Esophagus mucosa (tissue), 1 donor: ENCODE measurements at places on chromosomes 4 and X.

- no peak for ATAC-seq
Observed at GRCh38 chr4:1550122-1551070, 133.7 kb downstream of the FAM53A start.

- ATAC-seq = no peak
Observed at GRCh38 chrX:34053931-34054330, 78.2 kb downstream of the FAM47A start.

DNA sequence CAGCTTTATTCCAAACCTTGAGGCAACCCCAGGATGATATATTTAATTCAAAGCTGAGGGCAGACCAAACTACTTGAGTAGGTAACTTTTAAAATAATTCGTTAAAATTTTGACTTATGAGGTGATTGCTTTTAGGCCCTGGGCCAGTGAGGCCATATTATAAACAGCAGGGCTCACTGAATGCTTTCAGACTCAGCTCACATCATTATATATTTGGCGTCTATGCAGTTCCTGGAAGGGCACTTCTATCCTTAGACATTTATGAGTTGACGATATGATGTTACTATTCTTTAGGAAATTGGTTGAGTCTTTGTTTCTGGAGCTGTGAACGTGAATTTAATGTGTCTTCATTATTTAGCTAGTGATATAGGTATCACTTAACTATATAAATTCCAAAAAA, 400.1 kb downstream of the PDHA2 start:
- no peak for ATAC-seq

GRCh38 chrX:119236623-119237561, 807 bp downstream of the PGRMC1 start:
- peak; percentile 76 for ATAC-seq

DNA sequence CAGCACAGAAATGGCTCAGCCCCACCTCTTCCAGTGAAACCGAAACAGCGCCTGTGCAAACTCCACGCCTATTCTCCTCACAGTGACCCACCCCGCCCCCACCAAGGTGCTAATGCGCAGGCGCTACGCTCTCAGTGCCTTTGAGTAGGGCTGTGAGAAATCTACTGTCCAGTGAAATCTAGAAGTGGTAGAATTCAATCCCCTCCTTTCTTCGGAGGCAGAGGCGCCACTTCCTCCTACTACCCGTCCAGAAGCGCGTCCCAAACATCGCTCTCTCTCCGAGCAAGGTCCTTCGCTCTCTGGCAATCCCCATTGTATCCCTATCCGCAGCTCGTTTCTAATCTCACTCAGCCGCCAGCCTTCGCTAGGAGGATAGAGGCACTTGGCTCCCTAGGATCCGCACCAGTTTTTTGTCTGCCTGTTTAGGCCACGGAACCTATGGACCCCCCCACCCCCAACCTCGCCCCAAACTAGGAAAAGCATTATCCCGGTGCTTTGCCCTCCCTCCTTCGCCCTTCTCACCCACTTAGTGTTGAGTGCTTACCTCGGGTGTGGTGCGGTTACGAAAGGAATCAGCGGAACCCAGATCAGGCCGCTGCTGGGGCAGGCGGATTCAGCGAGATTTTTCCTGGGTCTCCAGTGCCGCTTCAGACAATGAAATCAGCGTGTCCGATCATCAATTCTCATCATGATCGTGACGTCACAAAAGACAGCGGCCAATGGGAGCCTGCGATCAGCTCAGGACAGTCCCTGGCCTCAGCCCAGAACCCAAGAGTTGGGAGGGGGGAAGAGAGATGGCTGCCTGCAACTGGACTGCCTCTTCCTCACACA, at the start of gene HDX:
Gene HDX, minus strand, starts transcription at position 656 of the 831 bp plus-strand sequence. CDS start 27,056 bp downstream, outside the sequence.
- ATAC-seq = peak; percentile 94

GRCh38 chr4:124753941-124754581, 41.5 kb upstream of the ANKRD50 start:
- no peak for ATAC-seq

- ATAC-seq = no peak
Observed at GRCh38 chr4:8737075-8737474, 134.6 kb downstream of the HMX1 start.

- ATAC-seq = no peak
Observed at GRCh38 chr4:15237648-15238230, 190.1 kb upstream of the C1QTNF7 start.

- ATAC-seq = no peak
Observed at GRCh38 chrX:30215357-30215843, at the start of gene MAGEB2. Gene MAGEB2, plus strand, starts transcription at chrX:30215563. Its CDS starts 3,018 bp downstream, at chrX:30218581.

DNA sequence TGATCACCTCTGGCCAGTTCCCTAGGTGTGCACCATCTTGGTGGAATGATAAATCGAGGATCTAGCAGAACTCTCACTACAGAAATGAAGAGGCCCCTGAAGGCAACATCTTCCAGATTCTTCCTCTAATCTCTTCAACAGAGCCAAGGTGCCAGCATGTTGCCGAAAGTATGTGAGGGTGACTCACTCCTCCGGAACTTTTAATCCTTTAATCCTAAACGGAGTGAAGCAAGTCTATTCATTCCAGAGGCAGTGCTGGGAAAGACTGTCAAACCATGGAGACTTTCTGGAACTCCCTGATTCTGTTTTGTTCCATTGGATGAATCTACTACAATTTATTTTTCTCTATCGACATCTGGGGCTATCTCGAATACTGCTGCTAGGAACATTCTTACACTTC, 68.7 kb downstream of the SUPT20HL2 start:
- peak; percentile 97 for ATAC-seq

DNA sequence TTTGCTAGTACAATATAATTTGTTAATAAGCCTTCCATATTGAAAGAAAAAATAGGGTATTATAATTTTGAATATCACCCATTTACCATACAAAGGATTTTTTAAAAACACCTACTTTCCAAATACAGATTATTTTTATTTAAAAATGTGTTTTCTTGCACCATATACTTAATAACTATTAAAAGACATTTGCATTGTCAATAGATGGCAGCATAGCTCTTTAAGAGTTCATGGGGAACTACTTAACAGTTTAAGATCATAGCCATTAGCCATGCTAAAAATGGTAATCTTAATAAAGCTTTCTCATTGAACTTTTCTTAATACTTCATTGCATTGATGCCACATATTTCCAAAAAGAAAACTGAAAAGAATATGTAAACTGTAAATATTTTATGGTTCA, 1995.9 kb downstream of the C4orf33 start:
- no peak for ATAC-seq

DNA sequence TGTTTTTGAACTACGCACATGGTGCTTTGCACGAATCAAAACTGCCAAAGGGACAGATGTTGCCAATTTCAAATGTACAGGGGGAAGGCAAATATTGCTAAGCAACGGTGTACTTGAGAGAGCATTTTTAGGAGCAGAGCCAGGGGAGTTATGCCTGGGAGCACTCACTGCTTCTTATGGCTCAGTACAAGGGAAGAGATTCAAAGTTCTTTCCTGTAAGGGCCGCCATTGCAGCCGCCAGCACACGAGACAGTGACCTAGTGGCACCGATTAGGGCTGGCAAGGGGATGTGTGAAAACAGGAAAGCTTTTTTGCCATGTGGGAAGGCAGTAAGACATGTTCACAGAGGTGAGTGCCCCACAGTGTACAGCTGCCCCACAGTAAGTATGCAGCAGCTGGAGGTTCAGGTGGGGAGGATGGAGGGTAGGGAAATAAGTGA, 133.8 kb downstream of the AFF1 start:
- no peak for ATAC-seq

- no peak for ATAC-seq
Observed at GRCh38 chrX:83829874-83830273, 31.1 kb upstream of the CYLC1 start.

DNA sequence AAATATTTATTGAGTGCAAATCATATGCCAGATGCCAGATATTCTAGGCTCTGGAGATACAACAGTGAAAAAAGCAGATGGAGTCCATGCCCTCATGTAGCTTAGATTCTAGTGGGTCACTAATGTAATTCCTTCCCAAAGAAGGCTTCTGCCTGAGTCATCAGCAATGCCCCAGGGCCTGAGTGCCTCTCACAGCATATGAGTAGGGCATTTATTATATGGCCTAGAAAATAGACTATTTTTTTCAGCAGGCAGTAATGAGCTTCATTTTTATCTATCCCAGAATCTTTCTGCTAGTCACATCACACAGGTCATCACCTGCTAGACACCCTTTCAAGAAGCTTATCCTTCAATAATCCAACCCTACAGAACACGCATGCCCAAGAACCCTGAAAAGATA, 22.3 kb downstream of the TMEM31 start:
- no peak for ATAC-seq

DNA sequence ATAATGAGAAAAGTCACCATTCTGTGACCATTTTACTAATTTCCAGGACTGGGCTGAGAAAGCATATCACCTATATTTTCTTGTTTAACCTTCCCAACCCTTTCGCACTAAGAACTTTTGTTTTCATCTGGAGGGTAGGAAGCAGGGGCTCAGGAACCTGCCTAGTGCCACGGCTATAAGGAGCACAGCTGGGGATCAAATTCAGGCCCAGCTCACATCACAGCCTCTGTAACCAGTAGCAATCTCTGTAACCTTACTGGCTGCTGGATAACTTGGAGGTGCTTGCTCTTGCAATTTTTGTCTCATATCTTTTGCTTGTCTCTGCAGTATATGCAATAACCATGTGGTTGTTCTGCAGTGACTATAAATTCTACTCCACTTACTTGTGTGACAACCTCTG, 76.7 kb upstream of the PLAC1 start:
- ATAC-seq = no peak

DNA sequence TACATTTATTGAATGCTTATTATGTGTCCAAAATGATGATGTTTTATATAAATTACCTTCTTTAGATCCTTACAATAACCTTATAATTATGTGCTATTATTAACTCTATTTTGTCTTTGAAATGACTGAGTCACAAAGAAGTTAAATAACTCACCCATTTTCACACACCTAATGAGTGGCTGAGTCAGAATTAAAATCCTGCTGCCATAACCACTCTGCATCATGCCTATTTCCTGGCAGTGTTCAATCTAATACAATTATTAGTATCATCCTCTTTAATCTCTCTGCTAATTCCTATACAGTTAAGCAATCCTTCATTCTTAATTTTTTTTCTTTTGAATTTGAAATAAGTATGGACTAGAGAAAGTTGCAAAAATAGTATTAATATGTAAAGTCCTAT, 342.9 kb downstream of the CFAP299 start:
- peak; percentile 94 for ATAC-seq

DNA sequence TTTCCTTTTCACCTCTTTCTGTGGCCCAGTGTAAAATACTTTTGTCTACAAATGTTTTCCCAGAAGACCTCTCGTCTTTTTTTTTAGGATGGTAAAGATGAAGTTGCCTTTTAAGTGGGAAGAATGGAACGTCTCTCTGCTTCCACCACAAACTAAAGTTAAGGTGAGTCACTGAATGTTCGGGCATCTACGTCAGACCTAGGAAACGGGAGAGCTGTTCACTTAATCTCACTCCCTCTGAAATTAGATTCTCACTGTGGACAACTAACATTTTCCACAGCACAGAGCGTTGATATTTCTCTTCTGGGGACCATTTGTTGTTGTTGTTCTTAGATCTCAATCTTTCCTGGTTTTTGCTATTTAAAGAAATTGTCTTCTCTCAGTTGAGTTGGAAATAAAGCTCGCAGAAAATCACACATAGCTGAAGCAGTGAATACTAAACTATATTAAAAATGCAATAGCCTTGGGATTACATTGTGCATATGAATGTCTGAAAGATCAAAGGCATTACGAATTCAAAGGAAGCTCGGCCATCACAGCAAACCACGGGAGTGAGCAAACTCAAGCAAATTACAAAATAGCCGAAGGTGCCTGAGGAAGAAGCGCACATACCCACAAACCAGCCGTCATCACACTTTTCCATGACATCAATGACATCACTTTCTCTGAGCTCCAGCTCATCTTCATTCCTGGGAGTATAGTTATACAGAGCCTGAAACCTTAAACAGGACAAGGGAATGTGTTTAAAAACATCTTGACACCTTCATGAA, 53.9 kb upstream of the PDLIM3 start:
- no peak for ATAC-seq

DNA sequence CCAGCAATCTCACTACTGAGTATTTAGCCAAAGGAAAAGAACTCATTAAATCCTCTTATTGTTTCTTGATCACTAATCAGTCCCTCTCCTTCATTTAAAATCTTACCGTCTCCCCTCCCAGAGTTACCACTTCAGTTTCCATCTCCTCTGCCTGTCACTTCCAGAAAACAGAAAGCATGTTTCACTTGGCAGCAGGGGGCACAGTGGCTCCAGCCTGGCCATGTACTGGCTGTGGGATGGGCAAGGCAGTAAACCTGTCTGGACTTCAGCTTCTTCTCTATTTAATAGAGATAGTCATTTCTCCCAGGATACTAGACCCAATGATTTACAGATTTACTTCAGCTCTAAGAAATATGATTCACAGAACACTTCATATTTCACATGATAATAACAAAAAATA, 63.2 kb downstream of the CD40LG start:
- no peak for ATAC-seq

GRCh38 chr4:44791831-44792230, 65.5 kb upstream of the GNPDA2 start:
- no peak for ATAC-seq

GRCh38 chr4:145387079-145387478, 94.6 kb upstream of the SMAD1 start:
- peak; percentile 63 for ATAC-seq

DNA sequence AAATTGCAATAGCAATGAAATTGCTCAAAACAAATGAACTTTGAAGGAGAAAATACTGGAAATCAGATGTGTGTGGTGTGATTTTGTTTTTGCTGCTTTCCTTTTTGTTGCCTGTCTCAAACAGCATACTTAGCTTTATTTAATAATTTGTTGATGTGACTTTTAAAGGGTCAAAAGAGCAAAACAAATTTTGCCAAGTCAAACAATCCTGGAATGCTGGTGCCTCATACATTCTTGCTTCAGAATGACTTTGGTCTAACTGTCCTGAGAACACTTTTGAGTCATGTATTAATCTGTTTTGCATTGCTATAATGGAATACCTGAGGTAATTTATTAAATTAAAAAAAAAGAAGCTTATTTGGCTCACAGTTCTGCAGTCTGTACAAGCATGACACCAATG, 3.4 kb downstream of the PF4V1 start:
- no peak for ATAC-seq

- ATAC-seq = no peak
Observed at GRCh38 chr4:25258980-25259578, 25.2 kb downstream of the PI4K2B start.

DNA sequence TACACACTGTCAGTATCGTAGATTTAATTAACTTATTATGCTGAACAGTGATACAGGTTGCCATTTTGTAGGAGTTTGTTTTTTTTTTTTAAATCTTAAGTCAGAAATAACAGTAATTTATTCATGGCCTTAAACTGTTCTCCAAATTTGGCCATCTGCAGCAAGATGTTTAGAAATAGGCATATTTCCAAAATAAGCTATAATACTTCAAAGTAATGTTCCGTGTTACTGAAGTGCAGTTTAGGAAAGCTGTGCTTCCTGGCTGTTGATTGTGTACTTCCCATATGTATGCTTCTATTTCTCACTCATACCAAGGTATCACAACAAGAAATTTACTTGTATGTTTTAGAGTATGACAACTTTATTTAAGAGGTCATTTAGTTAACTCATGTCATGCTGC, 28.9 kb downstream of the CPEB2 start:
- ATAC-seq = no peak

GRCh38 chr4:118836301-118837120, 585 bp upstream of the SEC24D start:
- peak; percentile 60 for ATAC-seq
